Left cardiac atrium (tissue), 4 donors: ENCODE measurements at places on chromosomes 5 and 9. TPM values are rescaled to one million over a fixed set of nuclear protein-coding genes. Genes with fewer than 3 reads are reported as not detected.

DNA sequence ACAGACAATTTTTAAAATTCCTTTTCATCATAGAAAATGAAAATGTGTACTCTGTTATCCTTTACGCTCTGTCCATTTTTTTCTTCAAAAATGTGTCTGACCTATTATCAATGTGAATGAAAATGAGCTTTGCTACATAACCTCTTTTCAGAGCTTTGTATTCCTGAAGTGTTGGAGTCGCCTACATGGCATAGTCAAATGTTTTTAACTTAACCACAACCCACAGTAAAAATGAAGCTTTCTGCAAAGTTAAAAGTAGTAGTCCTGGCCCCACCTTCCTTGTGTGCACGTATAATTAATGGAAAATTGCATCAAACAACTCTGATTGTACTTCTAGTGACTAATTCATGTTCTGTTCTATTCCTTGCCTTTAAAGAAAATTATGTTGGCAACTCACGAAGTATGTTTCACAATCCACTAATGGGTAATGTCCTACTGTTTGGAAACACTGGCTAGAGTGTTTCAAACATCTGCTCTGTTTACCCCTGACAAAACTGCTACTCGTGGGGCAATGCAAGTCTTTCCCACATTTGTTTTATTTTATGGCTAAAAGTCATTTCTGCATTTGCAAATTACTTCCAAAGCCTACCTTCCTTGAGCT, 18.6 kb upstream of the PSAT1 start:
- DNase-seq = no peak

- DNase-seq = no peak
These were observed 223.4 kb downstream of the ZNF608 start for GRCh38 chr5:124522992-124523391.

GRCh38 chr5:66718374-66719002, 122.3 kb downstream of the MAST4 start:
- no peak for DNase-seq

GRCh38 chr5:3602785-3603502, 7.3 kb downstream of the IRX1 start:
- peak; percentile 44 for DNase-seq

DNA sequence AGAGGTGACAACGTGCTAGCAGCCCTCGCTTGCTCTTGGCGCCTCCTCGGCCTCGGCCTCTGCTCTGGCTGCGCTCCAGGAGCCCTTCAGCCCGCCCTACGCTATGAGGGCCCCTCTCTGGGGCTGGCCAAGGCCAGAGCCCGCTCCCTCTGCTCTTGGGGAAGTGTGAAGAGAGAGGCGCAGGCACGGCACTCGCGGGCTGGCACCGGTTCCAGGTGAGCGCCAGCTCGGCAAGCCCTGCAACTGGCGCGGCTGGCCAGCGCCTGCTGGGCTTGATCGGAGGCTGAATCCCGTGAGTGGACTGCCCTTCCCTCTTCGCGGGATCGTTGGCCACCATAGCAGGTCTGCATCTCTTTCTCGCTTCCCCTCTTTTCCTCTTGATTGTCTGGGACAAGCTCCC, 298.0 kb upstream of the PTPRD start:
- no peak for DNase-seq

GRCh38 chr9:128384801-128385495, 13.8 kb downstream of the URM1 start:
- no peak for DNase-seq

GRCh38 chr9:86298873-86299272, 16.5 kb upstream of the ISCA1 start:
- no peak for DNase-seq

LTC4S gene
- 16.1 TPM for total RNA-seq

FOXD4L6 gene
- 0.15 TPM for total RNA-seq

UGT3A2 gene
- not detected for total RNA-seq

TMEM267 gene
- total RNA-seq = 8.0 TPM

PCDHAC2 gene
- total RNA-seq = 2.9 TPM
